Stimulated activated CD8-positive, alpha-beta memory T cell treated with anti-CD3 and anti-CD28 coated beads, Interleukin-15, amount 100 ng/mL, for 4 hours (primary cell): ENCODE measurements at places on chromosomes 5 and 9.

- DNase-seq: no peak
These were observed 31.7 kb downstream of the ALG2 start for GRCh38 chr9:99189887-99190596.

GRCh38 chr5:61624553-61625136, 292.6 kb downstream of the ZSWIM6 start:
- DNase-seq: no peak

GRCh38 chr5:41087461-41087860, 16.3 kb upstream of the MROH2B start:
- DNase-seq: no peak

GRCh38 chr9:112489039-112489546, 2.5 kb downstream of the KIAA1958 start:
- DNase-seq: no peak

GRCh38 chr9:33017283-33018041, 7.6 kb upstream of the DNAJA1 start:
- no peak for DNase-seq

DNA sequence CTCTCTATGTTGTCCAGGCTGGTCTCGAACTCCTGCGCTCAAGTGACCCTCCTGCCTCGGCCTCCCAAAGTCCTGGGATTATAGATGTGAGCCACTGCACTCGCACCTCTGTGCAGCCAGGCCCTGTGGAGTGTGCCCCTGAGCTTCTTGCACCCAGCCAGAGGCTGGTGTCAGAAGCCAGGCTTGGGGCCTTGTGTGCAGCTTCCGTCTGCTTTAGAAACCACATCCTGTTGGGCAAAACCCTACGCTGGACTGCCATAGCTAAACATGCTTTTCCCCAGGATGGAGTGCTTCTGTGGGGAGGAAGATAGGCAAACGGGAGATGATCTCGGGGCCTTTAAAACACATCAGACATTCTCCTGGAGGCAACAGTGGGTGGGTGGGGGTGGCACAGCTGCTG, 40.1 kb downstream of the PRRT1B start:
- DNase-seq: no peak

DNA sequence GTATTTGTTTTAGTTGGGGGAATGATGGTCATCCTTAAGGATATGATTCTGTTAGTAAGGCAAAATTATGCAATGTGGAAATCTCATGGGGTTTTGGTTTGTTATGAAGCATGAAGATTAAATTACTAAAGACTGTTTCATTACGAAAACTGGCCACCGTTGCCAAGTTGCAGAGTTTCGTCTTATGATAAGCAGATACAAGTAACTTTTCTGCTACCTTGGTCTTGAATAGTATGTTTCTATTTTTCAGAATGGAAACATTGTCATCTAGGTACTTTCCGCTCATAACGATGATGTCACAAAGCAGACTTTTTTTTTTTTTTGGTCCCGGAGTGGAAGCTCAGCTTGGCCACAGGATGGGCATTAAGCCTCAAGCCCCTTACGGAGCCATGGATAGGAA, 4.2 kb downstream of the CCNI2 start:
- DNase-seq: no peak

GRCh38 chr5:118692811-118693342, 295.5 kb downstream of the DTWD2 start:
- DNase-seq: no peak

GRCh38 chr5:72378639-72379289, 58.6 kb downstream of the PTCD2 start:
- no peak for DNase-seq

- no peak for DNase-seq
These were observed 100.7 kb upstream of the SPRY4 start for GRCh38 chr5:142425286-142426065.

GRCh38 chr5:175521313-175521833, 43.0 kb downstream of the SFXN1 start:
- DNase-seq: no peak

GRCh38 chr5:126079266-126079665, 343.9 kb upstream of the GRAMD2B start:
- no peak for DNase-seq

DNA sequence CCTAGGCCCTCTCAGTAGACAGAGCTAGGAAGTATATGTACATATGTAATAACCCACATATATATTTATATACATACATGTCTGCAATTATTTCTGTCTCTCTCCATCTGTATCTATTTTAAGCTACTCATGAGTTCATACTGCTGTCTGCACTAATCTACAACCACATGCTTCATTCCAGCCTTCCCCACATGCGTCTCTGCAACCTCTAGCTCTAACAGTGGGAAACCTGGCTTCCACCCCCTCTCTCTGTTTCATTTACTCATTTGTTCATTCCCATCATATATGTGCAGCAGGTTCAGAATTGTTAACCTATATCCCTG, 23.3 kb downstream of the DCANP1 start:
- DNase-seq: no peak

DNA sequence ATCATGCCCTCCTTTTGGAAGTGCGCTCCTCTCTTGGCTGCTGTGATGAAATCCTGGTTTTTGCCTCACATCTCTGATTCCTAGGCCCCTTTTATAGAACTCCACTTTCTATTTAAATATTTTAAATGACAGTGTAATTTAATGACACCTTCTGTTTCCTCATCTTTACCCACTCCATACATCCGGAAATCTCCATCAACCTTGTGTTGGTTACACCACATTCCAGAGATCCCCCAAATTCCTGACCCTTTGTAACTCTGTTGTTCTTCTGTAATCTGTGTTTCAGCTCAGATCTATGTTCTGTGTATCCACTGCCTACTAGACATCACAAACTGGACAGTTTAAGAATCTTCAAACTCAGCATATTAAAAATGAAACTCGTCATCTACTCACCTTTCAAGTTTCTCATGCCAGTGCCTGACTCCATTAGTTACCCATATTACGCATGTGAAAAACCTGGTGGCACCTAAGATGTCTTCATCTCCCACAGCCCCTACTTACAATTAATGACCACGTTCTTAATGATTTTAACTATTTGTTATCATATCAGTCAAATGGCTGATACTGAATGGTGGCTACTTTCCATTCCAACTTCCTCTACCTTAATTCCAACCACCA, 25.1 kb downstream of the PARP8 start:
- no peak for DNase-seq

GRCh38 chr5:56346741-56347535, 113.8 kb upstream of the ANKRD55 start:
- DNase-seq: no peak

DNA sequence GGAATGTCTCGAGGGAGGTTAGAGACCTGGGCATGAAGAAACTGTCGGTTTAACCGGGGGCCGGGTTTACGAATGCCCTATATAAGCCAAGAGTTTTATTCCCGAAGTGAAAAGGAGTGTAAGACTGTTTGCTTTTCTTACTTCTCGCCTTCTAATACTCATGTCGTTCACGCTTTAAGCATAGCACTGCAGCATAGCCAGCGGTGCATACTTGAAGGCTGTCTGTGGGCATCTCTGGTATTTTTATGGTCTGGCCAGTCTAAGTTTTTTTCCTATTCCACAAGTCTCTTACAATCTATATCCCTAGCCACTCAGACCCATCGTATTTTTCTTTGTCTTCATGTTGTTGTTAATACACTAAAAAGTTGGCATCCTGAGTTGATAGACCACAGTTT, 1.2 kb downstream of the UHRF2 start:
- DNase-seq: no peak

DNA sequence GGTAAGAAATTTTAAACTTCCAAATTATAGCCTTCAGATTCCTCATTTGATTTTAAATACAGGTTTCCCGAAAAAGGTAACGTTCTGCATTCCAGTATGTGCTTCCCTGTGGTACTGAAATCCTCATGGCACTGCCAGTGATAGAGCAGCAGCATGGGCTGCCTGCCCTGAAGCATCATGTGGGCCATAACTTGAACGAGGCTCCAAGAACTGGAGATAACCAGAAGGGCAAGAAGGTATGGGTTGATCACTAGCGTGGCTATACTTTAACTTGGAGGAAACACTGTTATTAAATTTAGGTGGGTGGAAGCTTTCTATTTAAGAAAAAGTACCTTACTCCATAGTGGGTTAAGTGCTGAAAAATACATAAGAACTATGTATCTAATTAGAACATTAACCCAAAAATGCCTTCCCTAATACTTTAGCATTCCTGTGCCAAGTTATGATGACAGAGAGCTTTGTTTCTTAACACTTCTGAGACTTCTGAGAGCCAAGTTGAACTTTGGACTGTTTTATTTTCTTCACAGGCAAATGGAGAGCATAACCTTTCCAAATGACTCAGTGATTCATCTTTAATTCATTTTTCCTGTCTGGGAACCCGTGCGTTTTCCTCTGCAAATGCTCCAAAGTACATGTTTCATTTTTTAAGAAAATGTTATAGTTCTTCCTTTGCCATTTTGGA, 191.5 kb upstream of the GNA14 start:
- DNase-seq: no peak

DNA sequence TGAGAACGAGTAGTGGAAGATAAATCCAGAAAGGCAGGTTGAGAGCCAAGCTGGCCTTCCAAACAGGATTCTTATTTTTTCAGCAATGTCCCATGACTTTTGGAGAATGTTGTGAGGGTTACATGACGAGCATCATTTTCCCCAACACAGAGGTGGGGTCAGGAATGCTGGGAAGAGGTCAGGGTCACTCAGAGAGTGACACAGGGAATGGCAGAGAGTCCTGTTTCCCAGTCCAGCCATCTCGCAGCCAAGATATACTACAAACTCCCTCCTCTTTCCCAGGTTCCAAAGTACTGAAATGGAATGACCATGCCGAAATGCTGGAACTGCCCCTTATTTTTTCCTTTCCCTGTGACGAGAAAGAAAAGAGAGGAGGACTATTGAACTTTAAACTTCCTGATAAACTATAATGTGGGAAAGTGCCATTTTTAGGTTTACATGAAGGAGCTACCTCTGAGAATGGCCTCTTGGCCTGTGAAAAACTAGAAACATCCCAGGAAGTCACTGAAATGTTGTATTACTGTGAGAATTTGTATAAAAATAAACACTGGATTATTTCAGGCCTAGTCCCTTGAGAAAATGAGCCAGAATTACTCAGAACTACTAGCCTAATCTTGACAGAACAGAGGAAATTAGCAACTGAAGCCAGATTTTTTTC, 420.4 kb downstream of the CETN3 start:
- DNase-seq: no peak

DNA sequence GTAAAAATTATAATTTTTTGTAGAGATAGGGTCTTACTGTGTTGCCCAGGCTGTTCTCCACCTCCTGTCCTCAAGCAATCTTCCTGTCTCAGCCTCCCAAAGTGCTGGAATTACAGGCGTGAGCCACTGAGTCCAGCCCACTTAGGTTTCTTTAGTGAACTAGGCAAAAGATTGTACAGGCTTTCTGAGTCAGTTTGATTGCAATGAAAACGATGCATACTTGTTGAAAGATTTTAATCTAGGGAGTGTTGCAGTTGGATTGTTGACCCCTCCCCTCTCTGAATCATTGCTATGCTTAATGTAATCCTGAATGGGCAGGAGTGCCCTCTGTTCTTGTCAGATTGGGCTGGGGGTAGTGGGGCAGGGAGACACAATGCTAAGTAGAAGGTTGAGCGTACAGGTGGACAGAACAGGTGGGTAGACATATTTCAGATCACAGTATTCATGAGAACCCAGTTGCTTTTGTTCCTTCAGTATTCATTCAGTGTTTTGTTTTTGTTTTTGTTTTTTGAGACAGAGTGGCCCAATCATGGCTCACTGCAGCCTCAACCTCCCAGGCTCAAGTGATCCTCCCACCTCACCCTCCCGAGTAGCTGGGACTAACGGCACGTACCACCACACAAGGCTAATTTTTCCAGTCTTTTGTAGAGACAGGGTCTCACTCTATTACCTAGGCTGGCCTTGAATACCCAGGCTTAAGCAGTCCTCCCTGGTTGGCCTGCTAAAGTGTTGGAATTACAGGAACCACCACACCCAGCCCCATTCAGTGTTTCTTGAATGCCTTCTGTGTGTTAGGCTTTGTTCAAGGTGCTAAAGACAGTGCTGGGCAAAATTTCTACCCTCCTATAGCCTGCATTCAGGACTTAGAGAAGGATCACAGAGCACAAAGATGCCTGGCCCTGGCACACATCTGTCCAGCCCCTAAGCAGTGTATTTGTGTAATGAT, 70.1 kb downstream of the KIAA1958 start:
- DNase-seq: no peak

GRCh38 chr5:39598661-39599248, 174.0 kb upstream of the DAB2 start:
- DNase-seq: no peak

- DNase-seq: no peak
These were observed 74.5 kb downstream of the HMCN2 start for GRCh38 chr9:130340011-130340410.
